ENCODE measurements at places on chromosomes 12 and 14.

DNA sequence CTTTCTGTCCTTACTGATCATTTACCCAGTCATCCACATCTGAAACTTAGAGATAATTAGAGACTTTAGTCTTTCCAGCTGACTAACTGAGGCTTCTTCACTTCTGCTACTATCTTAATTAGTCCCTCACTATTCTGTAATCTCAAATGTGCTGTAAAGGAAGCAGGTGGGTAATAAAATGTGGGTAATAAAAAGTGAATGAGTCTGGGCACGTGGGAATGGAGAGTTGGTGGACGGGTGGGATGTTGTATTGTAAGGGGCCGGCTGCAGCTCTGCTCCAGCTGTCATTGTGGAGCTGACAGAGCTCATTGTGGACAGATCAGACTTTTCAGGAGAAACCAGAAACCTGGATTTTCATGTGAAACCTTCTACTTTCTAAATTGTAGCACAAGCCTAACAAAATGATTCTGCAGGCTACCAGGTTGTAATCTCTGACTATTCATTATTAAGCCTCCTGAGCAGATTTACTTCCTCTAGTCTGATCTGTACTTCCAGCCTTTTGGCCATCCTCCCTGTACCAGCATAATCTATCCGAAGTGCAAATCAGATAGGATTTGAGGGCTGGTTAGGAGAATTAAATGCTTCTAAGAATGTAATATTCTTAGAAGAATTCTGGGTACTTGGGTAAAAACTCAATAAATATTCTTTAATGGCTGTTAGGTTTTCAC is 42.0 kb upstream of the BMAL2 start:
- no peak for DNase-seq

DNA sequence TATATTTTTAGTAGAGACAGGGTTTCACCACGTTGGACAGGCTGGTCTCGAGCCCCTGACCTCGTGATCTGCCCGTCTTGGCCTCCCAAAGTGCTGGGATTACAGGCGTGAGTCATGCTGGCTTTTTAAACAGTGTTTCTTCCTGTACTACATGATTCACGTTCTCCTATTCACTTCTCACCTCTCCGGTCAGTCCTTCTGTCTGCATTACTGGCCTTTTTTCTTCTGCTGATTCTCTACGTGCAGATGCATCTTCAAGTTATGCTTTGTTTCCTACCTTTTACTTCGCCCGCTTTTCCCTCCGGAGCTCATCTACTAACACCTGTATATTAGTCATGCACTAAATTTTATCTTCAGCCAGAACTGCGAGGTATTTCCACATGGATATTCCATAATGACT is 296.2 kb upstream of the FLRT2 start:
- DNase-seq: no peak

- DNase-seq: no peak
These were observed 2.2 kb downstream of the DTX3 start for GRCh38 chr12:57606821-57607220.

GRCh38 chr12:57888409-57889157 is 42.1 kb upstream of the CTDSP2 start:
- DNase-seq: peak; percentile 40

GRCh38 chr14:90820958-90821357 is 4.7 kb upstream of the TTC7B start:
- DNase-seq: peak; percentile 71

DNA sequence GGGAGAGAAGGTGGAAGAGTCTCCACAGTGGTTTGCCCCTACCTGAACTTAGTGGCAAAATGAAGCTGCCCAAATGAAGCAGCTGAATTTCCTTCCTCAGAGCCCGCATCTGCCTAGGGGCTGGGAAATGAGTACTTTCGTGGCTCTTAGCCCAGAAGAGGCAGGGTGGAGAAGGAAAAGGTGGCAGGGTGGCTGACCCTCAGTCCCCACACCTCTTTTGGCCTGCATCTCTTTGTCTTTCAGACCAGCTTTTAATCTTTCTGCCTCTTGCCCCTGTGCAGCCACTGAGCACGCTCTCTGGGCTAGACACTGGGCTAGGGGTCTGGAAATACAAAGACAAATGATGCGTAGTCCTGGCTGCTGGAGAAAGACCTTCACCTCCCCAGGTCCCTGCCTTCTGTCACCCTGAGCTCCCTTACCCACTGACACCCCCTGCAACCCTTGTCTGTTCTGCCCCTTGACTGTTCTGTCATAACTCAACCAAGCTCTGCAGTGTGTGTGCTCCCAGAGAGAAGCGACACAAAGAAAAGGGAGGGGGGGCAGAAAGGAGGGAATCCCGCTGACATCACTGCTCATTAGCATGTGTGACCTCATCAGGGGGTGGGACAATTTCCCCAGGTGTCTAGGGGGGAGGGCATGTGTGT is 371 bp upstream of the REM2 start:
- DNase-seq: no peak

GRCh38 chr12:123346946-123347345 is 17.7 kb downstream of the SBNO1 start:
- DNase-seq: no peak

GRCh38 chr12:45721954-45722353 is 7.6 kb upstream of the ARID2 start:
- no peak for DNase-seq

- no peak for DNase-seq
These were observed 57.8 kb downstream of the ATG14 start for GRCh38 chr14:55353686-55354467.

- DNase-seq: no peak
These were observed 235.9 kb upstream of the KITLG start for GRCh38 chr12:88816201-88816600.

DNA sequence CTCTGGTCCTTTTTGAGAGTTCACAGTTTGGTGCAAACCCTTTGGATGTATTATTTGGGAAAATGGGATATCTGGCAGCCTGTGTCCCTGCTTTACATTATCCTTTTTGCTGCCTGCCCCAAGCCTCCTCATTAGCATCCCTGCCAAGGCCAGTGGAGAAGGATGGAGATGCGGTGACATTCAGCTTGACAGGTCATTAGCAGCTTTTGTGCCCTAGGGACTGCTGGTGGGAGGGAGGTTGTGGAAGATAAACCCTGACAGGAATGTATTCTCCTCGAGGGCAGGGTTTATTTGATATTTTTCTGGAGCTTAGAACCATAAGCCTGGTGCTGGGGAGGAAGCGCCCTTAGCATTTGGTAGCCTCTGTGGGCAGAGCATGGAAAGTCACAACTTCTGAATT is 49.3 kb downstream of the PTPN11 start:
- DNase-seq: no peak

DNA sequence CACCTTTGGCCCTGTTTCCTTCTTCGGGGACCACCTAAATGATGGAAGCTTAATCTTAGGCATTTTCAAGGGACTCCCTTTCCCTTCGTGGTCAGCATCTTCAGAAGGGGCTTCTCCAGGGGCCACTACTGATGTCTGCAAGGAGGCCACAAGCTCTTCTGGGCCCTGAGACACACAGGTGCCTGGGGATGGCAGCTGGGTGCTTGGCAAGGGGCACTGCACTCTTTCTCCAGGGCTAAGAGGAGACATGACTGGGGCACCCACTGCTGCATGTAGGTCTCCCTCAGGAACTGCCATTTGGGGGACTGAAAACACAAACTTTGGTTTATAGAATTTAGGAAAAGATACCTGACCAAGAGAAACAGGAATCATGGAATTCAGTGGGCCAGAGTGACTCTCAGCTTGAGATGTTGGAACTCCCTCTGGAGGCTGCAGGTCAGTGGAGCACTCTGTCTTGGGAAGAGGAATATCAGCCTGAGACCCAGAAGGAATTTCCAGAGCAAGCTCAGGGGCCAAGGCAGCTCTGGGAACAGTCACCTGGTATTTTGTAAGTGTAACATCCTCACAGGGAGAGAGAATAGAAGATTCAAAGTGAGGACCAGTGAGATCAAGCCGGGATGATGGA is 16.0 kb downstream of the PLD4 start:
- no peak for DNase-seq

DNA sequence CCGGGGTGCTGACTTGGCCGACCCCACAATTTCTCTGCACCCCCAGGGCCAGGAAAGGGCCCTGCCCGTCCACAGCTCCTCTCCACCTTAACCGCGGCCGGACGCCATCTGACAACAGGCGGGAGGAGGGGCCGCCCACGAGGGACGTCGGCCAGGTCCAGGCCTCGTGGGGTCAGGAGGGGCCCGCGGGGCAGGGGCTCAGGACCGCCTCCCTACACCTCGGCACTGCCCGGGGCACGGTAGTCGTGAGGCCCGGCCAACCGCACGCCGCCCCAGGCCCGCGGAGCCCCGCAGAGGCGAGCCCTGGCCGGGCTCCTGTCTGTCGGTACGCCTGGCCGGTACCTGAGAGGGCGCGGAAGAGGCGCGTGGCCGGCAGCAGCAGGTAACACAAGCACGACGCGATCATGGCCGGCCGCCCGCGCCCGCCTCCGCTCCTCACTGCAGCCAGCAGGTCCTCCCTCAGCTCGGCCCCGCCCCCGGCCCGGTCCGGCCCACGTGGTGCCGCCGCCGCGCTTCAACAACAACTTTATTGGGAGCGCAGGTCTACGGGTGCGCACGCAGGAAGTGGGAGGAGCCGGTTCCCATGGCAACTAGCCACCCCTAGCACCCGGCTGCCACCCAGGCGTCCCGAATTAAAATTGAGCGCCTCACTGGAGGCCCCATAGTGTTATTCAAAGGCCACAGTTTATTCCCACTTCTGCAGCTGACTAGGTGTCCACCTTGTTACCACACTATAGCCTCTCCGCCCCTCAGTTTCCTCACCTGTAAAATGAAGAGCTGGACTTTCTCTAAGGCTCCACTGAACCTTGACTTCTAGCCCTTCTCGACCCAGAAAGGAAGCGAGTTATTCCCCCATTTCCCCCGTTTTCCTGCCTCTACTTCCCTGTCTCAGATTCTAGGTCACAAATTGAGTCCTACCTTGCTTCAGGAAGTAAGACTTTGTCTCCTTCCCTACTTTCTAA is at the start of gene ANGEL1:
ANGEL1 (minus strand) TSS at position 461 of the 962 bp plus-strand sequence; CDS start at position 406, 55 bp downstream.
- peak; percentile 95 for DNase-seq

DNA sequence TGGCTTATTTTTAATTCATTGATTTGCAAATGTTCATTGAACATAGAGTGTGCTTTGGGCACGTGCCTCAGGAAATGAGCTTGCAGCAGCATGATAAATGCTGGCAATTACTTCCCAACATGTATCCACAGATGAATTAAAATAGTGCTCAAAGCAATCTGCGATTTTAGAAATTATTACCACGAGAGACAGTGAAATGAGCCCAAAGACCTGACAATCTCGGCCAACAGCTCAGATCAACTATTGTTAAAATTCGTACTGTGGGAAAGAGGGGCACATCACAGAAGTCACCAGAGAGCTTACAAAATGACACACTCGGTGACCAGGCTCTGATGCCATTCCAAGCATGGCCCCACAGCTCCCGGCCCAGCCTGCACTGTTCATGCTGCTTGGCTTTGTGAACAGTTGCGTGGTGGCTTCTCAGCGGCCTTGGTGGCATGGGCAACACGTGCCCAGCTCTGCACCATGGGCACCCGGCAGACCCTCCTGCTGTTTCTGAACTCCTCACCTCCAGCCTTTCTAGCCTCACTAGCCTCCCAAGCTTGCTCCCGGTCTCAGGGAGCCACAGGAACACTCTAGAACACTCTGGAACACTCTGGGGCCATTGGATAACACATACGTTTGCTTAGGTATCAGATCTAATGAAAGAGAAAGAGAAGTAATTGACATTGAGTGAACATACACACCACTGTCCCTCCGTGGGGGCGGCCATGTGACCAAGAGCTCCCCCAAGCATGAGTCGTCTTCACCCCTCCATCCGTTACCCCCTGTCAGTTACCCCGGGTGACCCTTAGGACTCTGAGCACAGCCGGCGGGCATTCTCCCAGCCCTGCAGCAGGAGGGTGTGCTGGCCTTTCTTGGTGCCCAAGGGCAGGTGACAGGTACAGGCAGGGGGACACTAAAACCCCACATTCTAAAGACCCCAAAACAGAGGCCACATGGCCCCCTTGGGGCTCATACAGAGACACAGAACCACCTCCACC is 28.0 kb downstream of the RIMBP2 start:
- no peak for DNase-seq

DNA sequence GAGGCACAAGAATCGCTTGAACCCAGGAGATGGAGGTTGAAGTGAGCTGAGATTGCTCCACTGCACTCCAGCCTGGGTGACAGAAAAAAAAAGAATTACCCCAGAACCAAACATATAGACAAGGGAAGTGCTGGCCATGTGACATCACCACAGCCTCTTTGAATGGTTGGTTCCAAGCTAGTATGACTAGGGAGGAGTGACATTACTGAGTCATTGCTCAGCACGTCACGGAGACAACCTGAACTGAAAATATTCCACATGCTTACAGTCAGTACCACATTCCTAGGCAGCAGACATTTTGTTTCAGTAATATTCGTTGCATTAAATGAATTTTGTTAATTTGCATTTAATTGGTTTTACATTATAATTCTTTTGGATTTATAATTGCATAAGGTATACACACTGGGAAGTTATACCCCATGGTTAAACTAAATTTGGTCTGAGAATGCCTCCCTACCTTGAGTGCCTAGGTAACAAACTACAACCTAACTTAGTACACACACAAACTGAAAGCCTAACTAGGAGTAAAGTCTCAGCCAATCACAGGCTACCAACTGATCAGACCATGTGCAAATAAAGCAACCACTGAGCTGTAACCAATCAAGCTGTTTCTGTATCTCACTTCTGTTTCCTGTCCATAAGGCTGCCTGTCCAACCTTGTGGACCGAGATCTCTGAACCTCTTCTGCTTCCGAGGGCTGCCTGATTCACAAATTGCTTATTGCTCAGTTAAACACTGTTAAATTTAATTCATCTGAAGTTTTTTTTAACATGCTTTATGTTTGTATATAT is 164.4 kb downstream of the CAND1 start:
- DNase-seq: no peak

GRCh38 chr14:31926652-31927347 is 150.3 kb upstream of the ARHGAP5 start:
- DNase-seq: no peak

- DNase-seq: no peak
These were observed 64.3 kb downstream of the DAD1 start for GRCh38 chr14:22524784-22525161.

- DNase-seq: no peak
These were observed 141.8 kb upstream of the G2E3 start for GRCh38 chr14:30417121-30417520.

GRCh38 chr12:64757771-64758170 is 1.4 kb downstream of the GNS start:
- DNase-seq: no peak

- DNase-seq: no peak
These were observed 58.5 kb downstream of the GPR135 start for GRCh38 chr14:59406454-59407245.

GRCh38 chr12:106760184-106760531 is 14.3 kb upstream of the RIC8B start:
- no peak for DNase-seq
